Dermis microvascular lymphatic vessel endothelial cell (primary cell): ENCODE measurements at places on chromosomes 7 and 10. TPM values are rescaled to one million over a fixed set of nuclear protein-coding genes. Genes with fewer than 3 reads are reported as not detected.

DNA sequence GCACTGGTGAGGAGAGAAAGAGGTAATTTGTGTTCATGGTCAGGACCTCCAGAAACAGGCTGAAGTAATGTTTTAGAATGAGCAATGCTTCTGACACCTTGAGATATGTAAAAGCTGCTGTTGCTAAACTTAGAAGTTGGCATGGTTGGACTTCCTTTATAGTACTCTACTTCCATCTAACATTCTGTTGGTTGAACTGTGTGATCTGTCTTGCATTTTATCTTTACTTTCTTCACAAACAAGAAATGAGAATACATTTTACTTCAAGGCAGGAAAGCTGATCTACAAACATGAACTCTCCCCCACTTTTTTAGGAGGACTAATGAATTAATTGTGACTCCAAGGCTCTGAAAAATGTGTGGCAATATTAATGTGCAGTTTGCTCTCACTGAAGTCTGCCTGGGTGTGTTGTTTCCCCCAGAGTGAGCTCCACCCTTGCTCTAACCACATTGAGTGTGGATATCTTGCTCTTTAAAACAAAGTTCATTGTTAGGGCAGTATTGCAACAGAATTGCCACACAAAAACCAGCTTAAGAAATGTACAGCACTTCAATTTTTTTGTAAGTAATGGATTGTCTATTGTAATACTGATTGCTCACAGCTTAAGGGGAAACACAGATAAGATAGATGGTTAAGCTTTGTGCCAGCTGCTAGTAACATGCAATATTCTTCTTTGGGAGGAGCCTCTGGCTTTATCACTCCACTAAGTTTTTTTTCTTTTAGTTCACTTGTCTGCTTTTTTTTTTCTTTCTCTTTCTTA lies 69.0 kb downstream of the ADD3 start:
- DNase-seq, result no peak

DNA sequence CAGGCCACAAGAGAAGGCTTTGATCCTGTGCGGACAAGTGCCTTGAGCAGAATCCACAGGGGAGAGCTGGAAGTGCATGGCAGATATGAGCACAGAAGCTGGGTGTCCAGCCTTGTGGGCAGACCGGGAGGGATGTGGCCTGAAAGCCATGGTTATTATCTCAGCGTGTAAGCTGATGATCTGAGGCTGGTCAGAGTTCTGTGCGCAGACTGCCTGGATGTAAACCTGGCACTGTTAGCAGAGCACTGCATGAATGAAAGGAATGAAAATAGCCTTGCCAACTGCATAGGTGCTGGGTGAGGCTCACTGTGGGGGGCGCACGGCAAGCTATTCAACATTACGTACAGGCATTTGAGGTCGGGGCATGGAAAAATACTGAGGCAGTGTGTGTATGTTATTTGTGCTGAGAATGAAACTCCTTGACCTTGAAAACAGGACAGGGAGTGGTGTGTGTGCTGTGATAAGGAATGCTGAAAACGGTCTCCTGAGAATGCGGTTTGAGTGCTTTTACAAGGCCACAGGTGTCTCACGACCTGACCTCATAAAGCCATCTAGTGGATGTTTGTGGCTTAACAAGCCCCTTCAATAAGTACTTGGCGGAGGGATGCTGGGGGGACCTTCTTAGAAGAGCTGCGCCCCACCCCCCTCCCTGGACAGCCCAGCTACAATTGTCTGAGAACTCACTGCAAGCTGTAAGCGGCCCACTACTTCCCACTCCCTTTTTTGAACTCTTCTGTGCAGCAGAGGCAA lies 18.7 kb downstream of the AKR1C1 start:
- peak; percentile 74 for DNase-seq

Gene BNIP3
- 25.3 and 32.9 TPM in 2 replicates for total RNA-seq

DNA sequence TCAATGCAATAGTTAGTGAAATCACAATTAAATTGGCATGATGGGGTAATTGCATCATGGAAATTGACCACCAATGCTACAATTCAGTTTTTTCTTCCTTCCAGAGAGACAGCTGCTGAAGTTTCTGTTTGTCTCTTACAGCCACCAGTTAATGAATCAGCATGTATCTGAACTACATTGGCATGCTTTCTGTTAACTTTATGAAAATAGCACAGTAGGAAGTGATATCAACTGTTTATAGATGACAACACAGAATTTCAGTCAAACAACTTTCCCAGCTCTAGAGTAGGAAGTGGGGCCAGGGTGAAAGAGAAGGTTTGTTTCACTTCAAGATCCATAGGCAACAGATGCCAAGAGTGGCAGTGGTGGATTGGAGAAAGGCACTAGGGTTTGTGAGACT lies 339.6 kb upstream of the VWC2 start:
- no peak for DNase-seq

Gene ELOVL3
- not detected in 2 replicates for total RNA-seq

GRCh38 chr7:78568690-78569089 lies 770.1 kb downstream of the PHTF2 start:
- no peak for DNase-seq
